ENCODE measurements at places on chromosomes 13 and 19.
A peak's percentile ranks its signal among the peaks of the same experiment; 100 is the strongest.

DNA sequence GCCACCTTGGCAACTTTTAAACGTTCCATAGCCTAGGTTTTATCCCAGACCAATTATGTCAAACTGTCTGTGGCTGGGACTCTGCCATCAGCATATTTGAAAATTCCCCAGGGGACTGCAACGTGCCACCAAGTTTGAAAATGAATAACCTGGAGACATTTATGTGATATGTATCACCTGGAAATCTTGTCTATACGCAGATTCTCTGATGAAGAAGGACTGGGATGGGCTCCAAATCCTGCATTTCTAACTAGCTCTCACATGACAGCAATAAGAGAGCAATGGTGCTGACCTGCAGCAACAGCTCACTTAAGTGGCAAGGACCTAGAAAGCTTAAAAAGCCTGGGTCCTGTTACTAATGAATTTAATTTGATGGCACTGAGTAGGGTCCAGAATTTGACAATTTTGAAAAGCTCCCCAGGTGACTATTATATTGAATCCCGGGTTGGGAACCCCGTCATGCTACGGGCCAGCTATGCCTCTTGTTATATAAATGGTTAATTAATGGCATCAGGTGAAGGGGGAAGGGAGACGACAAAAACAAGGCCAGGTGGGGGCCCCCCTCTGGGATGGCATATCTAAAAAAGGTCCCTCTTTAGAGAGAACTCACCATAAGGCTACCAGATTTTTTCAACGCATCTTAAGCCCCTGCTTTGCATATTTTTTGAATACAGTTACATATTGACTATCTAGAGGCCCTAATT lies 213.7 kb downstream of the ZIC5 start:
- no peak for DNase-seq

- DNase-seq: no peak
These were observed 381.6 kb downstream of the KLF5 start for GRCh38 chr13:73440296-73440895.

DNA sequence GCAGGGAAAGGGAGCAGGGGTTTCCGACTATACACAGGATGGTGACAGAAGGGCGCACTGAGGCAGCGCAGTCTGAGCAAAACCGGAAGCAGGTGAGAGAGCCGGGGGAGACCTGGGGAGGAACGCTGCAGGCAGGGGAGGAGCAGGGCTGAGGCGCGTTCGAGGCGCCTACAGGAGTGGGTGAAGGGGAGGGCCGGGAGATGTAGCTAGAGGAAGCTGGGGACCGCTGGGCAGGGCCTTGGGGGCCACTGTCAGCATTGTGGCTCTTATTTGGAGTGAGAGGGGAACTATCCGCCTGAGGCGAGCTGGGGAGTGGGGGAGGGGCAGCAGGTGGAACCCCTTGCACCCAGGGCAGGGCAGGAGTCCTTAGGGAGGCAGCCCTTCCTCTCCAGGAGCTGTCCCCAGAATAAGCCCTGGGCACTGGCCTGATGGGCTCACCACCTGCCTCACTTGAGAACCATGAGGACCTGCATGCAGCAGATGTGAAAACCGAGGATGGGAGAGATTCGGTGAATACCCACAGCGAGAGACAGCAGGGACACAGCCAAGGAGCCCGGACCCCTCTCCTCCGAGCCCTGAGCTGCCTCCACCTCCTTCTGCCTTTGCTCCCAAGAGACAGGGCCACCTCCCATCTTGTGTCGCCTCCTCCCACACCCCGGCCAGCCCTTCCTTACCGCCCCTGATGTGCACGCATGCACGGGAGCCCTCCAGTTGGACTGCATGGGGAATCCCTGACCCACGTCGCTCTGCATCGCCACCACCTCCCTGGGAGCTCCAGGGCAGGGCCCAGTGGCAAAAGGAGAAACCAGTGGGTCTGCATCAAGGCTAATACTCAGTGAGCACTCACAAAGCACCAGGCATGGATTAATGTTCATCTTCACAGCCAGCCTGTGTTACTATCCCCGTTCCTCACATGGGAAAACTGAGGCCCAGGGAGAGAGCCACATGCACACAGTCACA lies 10.3 kb downstream of the AKT2 start:
- DNase-seq: no peak

- DNase-seq: no peak
These were observed 571 bp downstream of the SAFB2 start for GRCh38 chr19:5621945-5622464.

DNA sequence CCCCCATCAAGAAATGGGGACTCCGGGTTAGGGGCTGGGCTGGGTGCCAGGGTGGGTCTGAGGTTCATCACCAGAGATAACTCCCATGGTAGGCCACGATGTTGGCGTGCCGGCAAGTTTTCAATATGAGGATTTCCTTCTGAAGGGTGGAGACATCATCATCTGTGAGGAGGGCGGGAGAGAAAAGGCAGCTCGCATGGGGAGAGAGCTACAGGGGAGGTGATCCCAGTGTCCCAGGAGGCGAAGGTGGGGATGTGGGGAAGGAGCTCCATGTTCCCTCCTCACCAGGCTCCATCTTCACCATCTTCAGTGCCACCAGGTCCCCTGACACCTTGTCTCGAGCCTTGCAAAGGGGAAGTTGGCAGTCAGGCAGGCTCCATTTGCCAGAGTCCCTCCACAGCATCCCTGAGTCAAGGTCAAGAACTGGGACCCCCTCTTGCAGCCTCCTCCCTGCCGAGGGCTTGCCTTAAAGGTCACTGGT lies 430 bp downstream of the MAP4K1 start:
- DNase-seq: no peak

DNA sequence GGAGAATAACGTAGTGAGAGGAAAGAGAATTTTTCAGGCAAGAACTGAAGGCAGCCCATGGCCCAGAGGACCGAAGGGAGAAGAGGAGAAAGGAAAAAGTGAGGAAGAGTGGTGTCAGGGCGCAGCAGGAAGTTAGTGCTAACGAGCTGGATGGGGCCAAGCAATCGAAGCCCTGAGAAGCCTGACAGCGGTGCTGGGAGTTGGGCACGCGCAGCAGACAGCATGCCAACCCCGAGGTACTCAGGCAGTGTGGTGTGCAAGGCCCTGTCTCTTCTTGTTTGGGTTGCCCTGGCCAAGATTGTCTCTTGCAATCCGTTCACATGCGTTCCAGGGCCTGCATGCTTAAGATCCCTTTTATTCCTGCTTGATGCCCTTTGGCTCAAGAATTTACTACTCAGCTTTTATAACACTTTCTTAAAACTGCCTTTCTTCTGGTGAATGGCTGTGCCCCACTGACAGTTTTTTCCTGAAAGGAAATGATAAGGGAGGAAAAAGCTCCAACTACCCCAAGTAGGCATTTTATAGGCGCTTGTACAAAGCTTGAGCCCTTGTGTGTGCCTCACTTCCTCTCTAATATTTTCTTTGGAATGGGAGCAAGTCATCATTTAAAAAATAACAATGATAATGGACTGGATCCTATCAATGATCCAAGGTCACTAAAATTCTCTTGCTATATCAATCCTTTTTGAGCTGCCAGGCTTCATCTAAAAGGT lies 115.4 kb downstream of the FLT1 start:
- no peak for DNase-seq

GRCh38 chr19:49340069-49340864 lies 5.1 kb downstream of the CD37 start:
- DNase-seq: peak; percentile 59

DNA sequence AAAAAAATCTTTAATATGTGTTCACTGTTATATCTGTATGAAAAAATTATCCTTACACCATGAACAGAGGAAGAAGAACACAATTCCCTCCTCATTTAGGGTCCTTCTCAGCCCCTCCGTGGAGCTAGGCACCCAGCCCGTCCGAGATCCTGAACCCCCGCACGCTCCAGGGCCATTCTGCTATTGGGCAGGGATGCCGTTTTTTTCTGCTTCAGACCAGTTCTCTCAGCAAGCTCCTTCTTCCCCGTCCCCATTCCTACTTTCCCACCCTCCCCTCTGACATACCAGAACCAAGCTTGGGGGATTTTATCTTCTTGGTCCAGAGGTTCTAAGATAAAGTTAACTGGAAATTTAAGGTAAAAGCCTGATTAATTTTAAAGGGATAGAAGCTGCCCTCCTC lies 36.2 kb downstream of the ATP12A start:
- no peak for DNase-seq

DNA sequence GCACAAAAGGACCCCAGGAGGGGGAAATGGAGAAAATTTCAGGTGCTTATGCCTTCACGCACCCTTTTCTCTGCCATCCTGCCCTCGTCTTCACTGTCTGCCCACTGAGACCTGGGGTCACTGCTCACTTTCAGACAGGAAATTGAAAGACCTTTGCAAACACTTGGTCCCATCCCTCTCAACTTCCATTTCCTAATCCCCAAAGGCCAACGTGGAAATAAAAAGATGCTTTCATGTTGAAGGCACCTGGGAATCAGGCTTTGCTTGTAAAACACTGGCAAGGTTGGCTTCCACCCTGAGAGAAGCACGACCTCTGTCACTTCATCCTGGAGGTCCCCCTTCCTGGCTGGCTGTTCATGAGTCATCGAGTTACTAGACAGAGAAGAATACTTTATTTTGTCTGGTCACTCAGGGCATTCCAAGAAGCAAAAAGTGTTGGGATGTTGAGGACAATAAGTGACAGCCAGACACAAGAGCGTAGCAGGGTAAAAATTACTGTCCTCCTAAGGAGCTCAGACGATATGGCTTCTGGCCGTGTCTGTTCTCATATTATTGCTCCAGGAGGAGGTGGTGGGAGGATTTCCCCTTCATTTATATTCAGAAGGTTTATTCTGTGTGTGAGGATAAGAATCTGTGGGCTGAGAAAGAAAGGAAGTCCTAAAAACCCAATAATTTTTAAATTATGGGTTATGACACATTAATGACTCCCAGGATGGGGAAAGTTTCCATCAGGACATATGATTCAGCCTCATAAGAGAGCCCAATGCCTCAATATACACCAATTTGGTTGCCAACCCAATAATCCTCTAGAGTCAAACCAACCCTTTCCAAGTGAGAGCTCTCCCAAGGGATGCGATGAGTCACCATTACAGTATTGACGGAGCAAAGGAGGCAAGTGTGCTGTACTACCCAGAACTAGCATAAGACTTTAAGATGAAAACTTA lies 409.0 kb downstream of the COG6 start:
- no peak for DNase-seq

GRCh38 chr13:59384154-59384553 lies 779.6 kb downstream of the DIAPH3 start:
- no peak for DNase-seq

- no peak for DNase-seq
These were observed 1.5 kb downstream of the C3 start for GRCh38 chr19:6718741-6719539.

DNA sequence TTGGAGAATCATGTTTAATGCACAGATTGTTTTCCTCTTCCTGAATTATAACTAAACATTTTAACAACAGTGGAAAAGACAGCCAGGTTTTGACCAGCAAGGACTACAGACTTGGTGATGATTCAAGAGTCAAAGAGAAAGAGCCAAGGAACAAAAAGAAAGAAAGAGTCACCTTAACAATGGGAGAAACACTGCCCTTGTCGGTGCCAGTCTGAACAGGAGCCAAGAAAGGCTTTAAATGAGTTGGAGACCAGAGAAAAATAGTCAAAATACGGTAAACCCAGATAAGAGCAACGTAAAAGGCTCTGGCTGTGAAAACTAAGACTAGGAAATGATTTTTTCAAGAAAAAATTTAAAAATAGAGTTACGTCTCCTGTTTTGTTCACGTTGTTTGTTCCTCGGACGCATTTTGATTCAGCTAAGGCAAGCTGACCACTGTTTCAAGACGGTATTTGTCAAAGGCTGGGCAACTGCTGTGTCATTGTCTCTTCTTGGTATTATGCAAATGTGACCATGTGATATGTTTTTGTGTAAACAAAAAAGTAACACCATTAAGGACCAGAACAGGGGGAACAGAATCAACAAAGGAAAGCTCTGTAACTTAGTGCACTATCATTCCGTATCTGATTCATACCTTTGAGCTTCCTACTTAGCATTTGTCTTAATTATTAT lies 634.5 kb downstream of the LIG4 start:
- DNase-seq: no peak

- DNase-seq: peak; percentile 87
These were observed at the start of gene ZNF112 for GRCh38 chr19:44356383-44357111. ZNF112 (minus strand) TSS chr19:44356680; CDS start chr19:44340539, 16,141 bp downstream.

DNA sequence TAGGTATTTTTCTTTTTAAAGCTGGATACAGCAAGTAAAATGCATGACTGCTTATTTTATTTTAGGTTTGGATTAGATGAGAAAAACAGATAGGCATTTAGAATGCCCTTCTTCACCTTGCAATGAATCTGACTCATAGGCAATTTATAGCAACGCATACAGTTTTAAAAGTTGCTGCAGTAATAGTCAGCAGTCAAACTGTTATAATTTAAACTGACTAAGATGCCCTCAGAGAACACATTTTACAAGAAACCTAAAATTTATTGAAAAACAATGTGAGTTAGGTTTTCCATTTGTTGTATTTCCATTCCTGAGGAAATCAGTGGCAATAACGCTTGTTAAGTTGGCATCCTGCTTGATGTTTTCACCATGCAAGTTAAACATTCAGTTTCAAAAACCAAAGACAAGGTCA lies 1128.2 kb upstream of the PCDH9 start:
- DNase-seq: no peak

GRCh38 chr19:51258165-51259160 lies 7.6 kb downstream of the SIGLECL1 start:
- no peak for DNase-seq

- no peak for DNase-seq
These were observed 21.6 kb upstream of the MRI1 start for GRCh38 chr19:13742756-13743155.

DNA sequence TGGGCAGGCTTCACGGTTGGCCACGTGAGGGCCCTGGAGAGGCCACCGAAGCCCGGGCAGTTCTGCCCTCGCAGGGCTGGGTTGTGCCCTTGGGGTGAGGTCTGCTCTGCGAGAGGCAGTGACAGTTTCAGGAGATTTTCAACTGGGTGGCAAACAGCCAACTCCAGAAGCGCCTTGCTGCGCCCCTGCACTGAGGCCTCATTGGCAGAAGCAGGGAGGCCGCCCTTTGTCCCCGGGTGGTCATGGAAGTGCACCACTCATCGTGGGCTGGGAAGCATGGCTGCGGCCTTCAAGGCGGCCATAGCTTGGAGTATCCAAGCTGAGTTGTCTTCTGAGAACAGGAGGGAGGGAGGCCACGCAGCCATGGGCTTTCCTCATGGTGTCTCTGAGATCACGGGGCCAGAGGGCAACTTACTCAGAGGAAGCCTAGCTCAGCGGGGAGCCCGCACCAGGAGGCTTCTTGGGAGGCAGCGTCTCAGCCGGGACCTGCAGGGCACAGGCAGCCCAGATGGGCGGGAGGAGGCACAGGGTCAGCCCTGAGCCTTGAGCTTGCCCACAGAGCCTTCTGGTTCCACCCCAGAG lies 14.8 kb downstream of the PLEKHJ1 start:
- DNase-seq: no peak

GRCh38 chr19:39363901-39364457 lies 21.8 kb downstream of the SAMD4B start:
- DNase-seq: no peak
